ENCODE measurements at places on chromosomes 3 and 15.

- DNase-seq = no peak
Observed at GRCh38 chr3:49111347-49111746, 6.8 kb upstream of the QARS1 start.

DNA sequence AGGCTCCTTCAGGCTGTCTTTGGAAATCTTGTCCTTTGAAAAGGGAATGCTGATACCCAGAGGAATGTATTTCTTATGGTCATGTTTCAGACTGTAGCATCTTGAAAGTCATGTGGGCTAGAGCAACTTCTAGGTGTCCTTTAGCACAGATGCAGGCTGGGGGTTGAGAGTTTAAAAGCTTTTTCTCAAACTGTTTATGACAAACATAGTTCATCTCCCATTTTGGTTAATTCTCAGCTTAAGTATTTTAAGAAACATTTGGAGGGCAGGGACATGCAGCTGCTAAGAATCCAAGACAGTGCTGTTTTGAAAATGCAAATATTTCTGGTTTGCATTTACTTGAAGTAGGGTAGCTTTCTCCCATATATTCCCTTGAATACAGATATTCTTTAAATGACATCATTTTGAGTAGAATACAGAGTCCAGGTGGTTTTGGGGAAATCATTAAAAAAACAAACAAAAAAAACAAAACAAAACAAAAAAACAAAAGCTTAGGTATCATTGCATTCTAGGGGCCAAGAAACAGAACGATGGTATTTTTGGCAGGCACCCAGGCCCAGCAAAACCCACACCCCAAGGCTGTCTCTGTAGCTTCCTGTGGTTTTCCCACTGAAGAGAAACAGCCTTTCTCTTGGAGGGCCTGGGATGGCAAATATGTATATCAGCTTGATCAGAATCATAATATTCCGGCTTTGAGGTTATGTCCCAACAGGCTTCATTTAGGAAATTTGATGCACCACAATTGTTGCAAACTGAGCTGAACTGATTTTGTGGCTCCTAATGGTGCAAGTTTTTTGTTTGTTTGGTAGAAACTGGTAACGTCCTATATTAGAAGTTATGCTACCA is 120.0 kb downstream of the ATG7 start:
- DNase-seq = no peak

DNA sequence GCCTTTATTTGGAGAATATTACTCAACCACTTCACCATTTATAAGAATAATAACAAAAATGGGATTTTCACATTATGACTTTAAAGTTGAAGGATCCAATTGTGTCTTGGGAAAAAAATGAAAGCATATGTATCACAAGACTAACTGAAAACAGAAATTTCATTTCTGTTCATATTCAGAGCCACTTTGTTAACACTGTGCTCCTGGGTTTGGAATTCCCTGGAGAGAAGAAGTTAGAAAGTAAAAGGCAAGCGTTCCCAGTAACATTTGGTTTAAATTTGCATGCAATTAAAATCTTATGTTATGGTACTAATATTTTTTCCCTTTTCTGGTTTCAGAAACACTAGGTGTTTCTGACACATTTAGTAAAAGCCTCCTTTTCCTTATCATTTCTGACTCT is 230.8 kb downstream of the RBMS3 start:
- no peak for DNase-seq

- no peak for DNase-seq
Observed at GRCh38 chr3:161108840-161109239, 3.7 kb upstream of the B3GALNT1 start.

DNA sequence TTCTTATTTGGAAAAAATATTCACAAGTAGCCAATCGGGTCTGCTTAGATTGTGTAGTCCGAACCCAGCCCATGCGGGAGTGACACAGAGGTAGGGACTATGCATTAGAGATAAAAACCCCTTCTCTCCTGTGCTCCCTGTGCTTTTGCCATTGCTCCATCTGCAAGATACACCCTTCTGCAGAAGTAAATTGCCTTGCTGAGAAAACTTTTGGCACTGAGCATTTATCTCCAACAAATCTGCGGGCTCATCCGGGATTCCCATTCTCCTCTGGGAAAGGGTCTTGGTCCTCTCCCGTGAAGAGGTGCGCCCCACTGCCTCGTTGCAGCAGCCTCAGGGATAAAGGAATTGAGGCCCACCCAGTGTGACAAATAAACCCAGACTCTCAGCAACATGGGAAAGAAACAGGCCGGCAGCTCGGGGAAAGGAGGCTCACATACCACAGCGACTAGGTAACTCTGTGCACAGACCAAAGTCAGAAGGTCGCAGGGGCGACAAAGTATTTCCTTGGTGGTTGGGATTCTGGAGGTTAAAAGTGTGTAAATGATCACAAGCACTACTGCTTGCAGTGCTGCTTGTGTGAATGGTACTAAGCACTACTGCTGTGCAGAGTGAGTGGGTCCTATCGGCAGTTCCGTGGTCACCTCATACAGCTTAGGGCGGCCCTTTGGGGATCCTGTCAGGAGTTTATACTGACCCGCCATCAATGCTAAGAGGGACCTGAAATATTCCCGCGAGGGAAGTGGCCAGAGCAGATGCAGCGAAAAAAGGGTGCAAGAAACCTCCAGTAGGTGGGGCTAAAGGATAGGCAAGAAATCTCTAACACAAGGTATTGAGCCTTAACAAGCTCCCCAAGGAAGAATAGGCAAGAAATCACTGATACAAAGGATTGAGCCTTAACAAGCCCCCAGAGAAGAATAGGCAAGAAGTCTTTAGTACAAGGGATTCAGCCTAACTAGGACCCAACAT is 54.3 kb downstream of the GSK3B start:
- no peak for DNase-seq

DNA sequence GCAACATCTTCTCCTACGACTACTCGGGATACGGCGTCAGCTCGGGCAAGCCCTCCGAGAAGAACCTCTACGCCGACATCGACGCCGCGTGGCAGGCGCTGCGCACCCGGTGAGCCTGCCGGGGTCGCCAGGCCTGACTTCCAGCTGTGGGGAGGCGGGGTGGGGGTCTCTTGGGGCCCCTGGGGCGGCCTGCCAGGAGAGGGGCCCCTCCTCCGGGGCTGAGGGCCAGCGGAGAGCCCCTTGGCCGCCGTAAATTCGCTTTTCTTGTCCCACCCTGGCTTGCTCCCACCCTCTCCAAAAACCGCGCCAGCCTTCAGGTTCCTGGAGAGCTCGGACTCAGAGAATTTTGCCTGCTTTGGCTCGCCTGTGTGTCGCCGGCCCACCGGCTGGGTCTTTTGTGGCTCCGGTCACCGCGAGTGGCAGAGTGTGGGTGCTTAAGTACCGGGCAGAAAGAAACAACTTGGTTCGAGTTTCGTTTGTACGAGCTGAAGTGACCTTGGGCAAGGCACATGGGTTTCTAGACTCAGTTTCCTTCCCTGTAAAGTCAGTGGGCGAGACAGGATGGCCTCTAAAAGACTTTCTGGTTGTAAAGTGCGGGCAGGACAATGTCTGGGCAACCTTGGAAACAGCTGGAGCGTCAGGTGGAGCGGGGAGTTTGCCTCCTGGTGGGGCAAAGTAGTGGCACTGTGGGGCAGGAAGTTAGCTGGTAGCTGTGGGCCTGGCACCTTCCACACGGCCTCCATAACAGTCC is 976 bp downstream of the ABHD17C start:
- no peak for DNase-seq

DNA sequence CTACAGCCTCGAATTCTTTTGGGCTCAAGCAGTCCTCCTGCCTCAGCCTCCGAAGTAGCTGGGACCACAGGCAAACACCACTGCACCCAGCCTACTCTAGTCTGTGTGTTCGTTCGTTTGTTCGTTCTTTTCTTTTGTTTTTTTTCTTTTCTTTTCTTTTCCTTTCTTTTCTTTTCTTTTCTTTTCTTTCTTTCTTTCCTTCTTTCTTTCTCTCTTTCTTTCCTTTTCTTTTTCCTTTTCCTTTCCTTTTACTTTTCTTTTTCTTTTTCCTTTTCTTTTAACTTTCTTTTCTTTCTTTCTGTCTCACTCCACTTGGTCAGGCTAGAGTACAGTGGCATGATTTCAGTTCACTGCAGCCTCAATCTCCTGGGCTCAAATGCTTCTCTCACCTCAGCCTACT is 36.8 kb downstream of the LMLN start:
- DNase-seq = no peak

GRCh38 chr15:57152666-57153539 is 223.4 kb upstream of the CGNL1 start:
- DNase-seq = no peak

DNA sequence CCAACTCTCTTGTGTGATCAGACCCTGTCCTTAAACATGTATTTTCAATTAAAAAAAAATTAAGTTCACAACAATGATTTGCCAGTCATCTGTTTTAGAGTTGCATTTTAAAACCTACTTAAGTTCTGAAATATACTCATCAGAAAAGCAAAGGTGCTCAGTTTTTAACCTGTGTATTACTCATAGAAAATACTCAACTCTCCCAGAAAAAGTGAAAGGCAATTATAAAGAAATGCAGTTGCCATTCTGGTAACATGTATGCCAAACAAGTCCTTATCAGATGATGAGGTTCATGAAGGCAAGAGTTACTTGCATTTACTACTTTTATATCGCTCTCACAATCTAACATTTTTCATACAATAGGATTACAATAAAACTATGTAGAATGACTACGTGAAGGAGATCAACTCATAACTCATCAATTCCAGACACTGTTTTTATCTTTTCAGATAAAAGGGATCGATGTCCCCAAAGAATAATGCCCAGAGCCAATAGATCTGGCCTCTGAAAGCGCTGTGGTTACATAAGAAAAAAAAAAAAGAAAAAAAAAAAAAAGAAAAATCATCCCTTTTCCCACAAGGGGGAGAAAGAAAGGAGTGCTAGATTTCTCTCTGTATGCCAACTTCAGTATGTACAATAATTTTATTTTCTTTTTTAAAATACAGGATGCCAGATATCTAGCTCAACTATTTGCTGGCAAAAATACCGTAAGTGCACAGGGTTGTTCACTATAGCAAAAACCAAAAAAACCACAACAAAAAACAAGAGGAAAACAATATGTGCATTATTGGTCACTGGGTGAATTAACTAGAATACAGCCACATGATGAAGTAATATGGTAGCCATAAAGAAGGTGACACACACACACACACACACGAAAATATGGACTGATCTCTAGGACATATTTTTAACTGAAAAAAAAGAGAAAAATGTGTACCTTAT is 137.4 kb downstream of the NR1I2 start:
- DNase-seq = no peak

DNA sequence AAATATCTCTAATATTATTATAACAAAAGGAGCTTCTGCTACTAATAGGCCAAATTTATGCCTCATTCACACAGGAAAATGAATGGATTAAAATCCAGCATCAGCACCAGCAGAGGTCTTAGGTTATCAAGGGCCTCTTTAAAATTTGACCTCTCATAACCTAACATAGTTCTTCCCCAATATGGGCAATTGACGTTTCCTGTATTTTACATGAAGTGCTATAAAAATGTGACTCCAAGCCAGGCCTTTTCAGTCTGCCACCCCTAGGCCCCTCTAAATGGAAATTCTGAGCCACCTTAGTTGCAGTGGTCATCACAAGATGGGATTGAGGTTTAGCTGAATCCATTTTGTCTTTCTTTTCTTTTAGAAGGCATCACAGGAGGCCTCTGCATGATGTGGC is 70.1 kb downstream of the CASR start:
- DNase-seq = no peak

- peak; percentile 65 for DNase-seq
Observed at GRCh38 chr15:70438776-70439175, 324.6 kb downstream of the UACA start.

- DNase-seq = no peak
Observed at GRCh38 chr3:146044046-146044445, 116.9 kb downstream of the PLOD2 start.

GRCh38 chr3:184196536-184196935 is 10.5 kb downstream of the ABCF3 start:
- no peak for DNase-seq

- no peak for DNase-seq
Observed at GRCh38 chr15:48472756-48473155, 141.5 kb downstream of the DUT start.

DNA sequence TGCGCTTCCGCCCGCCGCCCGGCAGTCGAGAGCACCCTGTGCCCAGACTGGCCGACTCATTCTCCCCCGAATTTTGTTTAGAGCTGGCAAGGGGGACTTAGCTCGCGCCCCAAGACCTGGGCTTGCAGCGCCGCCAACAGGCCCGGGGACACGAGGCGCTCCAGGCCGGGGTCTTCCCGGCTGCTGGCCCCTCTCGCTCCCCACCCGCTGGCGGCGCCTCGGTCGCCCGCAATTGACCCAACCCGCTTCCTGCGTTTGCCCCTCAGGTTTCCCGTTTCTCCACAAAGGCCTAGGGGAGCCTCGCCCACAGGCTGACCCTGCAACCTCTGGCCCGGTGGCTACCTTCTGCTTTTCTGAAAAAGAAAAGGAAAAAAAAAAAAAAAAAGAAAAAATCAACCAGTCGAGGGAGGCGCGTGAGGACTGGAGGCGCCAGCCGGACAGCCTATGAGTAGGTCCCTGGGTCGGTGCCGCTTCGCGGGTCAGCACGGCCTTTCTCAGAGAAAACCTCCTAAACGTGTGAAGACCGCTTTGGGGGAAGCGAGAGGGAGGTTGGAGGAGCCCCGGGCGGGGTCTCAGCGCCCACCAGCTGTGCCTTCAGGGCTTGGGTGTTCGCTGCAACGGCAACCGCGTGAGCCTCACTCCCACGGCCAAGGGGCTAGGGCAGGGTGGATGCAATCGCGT is 7.2 kb downstream of the FOXL2 start:
- DNase-seq = no peak

DNA sequence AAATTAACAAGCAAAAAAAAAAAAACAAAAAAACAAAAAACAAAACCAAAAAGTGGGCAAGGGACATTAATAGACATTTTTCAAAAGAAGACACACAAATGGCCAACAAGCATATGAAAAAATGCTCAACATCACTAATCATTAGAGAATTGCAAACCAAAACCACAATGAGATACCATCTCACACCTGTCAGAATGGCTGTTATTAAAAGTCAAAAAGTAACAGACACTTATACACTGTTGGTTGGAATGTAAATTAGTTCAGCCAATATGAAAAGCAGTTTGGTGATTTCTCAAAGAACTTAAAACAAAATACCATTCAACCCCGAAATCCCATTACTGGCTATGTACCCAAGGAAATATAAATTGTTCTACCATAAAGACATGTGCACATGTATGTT is 222.4 kb upstream of the CD96 start:
- DNase-seq = no peak

GRCh38 chr15:23734862-23735261 is 47.8 kb upstream of the NDN start:
- no peak for DNase-seq

GRCh38 chr3:170840291-170840859 is 29.6 kb downstream of the RPL22L1 start:
- no peak for DNase-seq

Data from left forelimb (tissue), 1 donor.